ENCODE measurements at places on chromosomes 7 and 10. TPM values are rescaled to one million over a fixed set of nuclear protein-coding genes. Genes with fewer than 3 reads are reported as not detected.

- H3K27ac ChIP-seq, result no peak overlapping the region
- DNase-seq, result no peak
- no peaks in the 10 kb centered on the region for H3K36me3 ChIP-seq
- H3K27me3 ChIP-seq, result no peaks in the 10 kb centered on the region
- no peaks in the 10 kb centered on the region for H3K4me1 ChIP-seq
- no peak overlapping the region for H3K4me3 ChIP-seq
These were observed 458.9 kb upstream of the ANKRD30A start for GRCh38 chr10:36666451-36666850.

DNA sequence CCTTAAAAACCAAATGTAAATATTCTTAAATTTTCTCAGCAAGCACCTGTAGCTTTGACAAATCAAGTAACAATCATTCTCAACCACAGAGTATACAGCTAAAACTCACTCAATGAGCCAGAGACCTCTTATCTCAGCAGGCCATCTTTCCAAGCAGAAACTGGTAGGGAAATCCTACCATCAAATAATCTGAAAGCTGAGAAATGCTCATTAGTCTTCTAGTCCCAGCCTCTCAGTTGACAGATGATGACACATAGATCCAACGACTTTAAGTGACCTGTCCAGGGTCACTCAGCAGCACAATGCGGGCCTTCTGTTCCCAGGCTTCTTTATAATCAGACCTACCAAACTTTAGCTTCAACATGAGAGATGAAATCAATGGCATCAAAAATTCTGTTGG is 184.6 kb downstream of the SGMS1 start:
- H3K27me3 ChIP-seq, result no peaks in the 10 kb centered on the region
- no peak overlapping the region for H3K4me3 ChIP-seq
- no peak overlapping the region for H3K27ac ChIP-seq
- H3K4me1 ChIP-seq, result peaks cover 18% of the 10 kb centered on the region
- DNase-seq, result no peak

DNA sequence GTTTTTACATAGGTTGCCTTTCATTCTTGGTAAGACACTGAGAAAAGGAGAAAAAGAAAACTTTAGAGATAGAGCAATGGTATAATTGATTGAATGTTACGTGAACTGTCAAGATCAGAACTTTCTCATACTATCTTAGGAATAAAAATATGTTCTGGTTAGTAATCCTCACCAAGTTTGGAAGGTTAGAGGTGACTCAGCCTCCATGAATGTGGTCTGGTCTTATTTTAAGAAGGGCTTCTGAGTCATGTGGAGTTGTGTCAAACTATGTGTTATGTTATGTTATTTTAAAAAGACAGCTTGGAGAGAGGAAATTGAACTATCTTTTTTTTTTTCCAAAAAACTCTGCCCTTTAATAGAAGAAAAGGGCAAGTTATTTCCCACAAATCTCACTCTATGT is 458.6 kb upstream of the KLF6 start:
- no peaks in the 10 kb centered on the region for H3K36me3 ChIP-seq
- peaks cover 35% of the 10 kb centered on the region for H3K4me1 ChIP-seq
- H3K27me3 ChIP-seq, result no peaks in the 10 kb centered on the region
- no peak overlapping the region for H3K4me3 ChIP-seq

Gene EZH2
- total RNA-seq, result 128 TPM

Gene CCDC172
- not detected for total RNA-seq

Gene PHYHIPL
- total RNA-seq, result not detected

Gene NXPH1
- not detected for total RNA-seq

Gene SPDYE16
- 0.30 TPM for total RNA-seq

Gene CTBP2
- total RNA-seq, result not detected

Gene HMX2
- total RNA-seq, result not detected

Data from activated CD4-positive, alpha-beta T cell treated with anti-CD3 and anti-CD28 coated beads, Interleukin-2, amount 10 ng/mL, durations not matched to agents 7 days and 5 days (primary cell).